ENCODE measurements at places on chromosomes 2 and 18.

- DNase-seq = no peak
These were observed 28.9 kb downstream of the SPIRE1 start for GRCh38 chr18:12628706-12629702.

GRCh38 chr2:210593166-210593565 lies 36.8 kb downstream of the CPS1 start:
- peak; percentile 11 for DNase-seq

DNA sequence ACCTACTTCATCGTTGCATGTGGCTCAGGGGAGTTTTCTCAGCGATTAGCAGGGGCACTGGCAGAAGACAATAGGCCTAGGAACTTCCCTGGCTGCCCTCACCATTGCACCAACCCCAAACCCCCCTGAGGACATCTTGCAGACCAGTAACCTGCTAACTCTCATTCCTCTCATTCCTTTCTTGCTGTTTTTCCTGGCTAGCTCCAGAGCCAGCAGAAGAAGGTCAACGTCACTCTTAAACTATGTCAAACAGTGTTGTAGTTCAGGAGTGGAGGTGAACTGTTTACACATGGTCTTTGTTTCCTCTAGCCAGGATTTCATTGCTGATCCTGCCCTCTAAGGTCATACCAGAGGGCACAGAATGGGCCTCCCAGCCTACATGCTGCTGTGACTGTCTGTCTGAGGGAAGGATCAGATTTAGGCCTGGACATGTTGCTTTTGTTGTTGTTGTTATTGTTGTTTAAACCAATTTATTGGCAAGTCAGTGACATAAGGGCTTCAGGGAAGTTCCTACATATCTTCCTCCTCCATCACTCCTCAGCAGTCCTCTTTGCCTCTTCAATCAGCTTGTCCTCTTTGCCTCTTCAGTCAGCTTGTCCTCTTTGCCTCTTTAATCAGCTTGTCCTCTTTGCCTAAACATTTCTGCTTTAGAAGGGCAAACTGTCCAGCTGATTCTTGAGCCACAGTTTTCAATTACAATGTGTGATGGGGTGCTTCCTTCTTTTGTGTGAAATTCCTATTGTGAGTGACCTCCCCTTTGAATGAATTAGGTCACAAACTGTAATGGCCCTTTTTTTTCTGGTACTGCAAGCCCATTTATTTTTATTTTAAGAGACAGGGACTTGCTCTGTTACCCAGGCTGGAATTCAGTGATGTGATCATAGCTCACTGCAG lies 471.9 kb upstream of the TNP1 start:
- no peak for DNase-seq

DNA sequence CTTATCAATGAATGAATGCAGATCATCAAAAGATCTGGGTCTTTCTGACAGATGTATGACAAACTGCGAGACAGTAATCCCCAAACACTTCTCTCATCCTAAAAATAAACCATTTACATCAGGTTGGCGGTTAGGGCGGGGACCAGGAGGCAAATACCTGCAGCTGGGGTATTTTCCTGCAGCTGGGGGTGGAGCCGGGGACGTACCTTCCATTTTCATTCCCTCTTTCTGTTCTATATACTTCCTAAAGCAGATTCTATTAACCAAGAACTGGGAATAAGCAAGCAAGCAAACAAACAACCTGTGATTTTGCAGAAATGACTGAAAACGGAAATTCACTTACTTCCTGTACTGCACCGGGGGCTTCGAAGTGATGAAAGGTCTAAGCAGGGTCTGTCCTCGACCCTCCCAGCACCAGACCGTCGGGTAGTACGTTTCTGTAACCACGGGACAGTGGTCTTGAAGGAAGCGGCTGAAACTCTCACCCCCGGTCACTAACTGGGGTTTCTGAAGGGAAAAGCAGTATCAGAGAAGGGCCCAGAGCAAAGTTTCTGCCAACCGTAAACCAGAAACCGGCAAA lies 1.2 kb downstream of the ABHD3 start:
- peak; percentile 29 for DNase-seq

DNA sequence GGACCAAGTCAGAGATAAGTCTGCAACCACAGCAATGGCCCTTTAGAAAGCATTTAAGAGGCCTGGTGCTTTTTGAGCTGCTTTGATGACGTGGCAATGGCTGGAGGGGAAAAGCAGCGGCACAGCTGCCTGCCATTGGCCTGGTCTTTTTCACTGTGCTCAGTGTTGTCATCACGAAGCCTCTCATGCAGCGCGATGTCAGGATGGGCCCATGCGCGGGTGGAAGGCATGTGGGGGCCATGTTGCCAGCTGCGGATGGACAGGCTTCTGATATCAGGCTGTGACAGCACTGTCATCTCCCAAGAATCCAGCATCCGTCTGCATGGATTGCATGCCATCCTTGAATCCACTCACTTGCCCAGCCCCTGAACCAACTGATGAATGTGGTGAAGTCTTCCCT lies 204.5 kb downstream of the ACKR3 start:
- DNase-seq = no peak

GRCh38 chr2:173161040-173161439 lies 85.4 kb downstream of the MAP3K20 start:
- DNase-seq = no peak

Data from NCI-H526 (cell line).